RWPE2 (cell line): ENCODE measurements at places on chromosomes 4 and X.

DNA sequence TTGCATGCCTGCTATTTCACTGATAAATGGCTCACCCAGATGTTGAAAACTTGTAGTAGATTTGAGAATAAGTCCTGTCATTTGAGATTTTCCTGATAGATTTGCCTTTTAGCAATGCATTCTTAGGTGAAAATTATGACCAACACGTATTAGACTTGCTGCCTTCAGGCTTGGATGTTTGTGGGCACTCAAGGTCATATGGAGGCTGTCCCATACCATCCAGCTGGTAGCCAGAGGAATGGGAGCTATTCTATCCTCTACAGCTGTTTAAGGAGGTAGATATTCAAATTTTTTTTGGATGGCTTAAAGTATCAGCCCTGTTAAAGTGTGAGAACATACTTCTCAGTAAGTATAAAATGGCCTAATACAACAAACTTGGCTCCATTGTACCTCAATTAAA lies 34.7 kb downstream of the RTL3 start:
- no peak for DNase-seq

- no peak for DNase-seq
Measured at GRCh38 chr4:151324124-151324751, 1.2 kb downstream of the SH3D19 start.

- DNase-seq, result no peak
Measured at GRCh38 chrX:56343219-56343618, 111.1 kb downstream of the KLF8 start.

DNA sequence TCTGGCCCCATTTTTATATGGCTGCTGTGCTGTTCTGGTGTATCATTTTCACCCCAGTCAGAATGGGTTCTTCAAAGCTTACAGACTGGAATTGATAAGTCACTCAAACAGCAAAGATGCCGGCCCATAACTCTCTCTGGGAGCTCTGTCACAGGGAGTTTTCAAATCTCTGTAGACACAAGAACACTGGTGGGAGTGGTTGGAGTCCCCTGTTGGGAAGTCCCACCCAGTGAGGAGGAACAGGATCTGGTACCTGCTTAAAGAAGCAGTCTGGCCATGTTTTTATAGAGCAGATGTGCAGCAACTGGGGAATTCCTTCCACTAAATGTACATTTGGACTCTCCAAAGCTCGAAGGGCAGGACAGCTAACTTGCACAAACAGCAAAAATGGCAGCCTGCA lies 69.3 kb upstream of the UGT2B7 start:
- no peak for DNase-seq

- DNase-seq, result no peak
Measured at GRCh38 chr4:15719506-15719905, 16.6 kb downstream of the BST1 start.

DNA sequence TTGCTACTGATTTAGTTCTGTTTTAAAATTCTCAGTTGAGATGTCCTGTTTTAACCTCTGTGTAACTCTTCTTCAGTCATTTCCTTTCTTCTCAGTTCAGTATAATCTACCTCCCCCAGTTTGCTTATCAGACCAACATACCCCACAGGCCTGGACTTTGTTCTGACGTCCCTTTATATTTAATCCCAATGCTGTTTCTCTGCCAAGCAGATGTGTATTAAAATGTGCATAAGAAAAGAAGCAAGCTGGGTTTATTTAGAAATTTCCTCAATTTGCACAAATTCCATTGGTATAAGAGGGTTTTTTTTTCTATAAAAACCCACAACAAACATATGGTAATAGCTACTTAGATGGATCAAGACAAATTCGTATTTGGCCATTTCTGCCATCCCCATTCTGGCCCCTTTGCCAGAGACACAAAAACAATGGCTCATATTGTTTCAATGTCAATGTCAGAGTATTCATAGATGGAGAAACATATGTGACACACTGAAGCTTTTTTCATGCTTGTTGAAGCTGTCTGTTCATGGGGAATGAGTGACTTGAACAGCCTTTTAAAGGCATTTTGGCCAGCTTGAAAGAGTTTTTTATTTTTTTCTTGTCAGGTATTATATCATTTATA lies 24.5 kb downstream of the HCCS start:
- DNase-seq, result no peak

- no peak for DNase-seq
Measured at GRCh38 chrX:110477593-110478228, 119.1 kb downstream of the RTL9 start.

GRCh38 chr4:182215148-182215547 lies 28.1 kb upstream of the TENM3 start:
- DNase-seq, result no peak

- no peak for DNase-seq
Measured at GRCh38 chrX:24243188-24243587, 70.7 kb downstream of the SUPT20HL2 start.

DNA sequence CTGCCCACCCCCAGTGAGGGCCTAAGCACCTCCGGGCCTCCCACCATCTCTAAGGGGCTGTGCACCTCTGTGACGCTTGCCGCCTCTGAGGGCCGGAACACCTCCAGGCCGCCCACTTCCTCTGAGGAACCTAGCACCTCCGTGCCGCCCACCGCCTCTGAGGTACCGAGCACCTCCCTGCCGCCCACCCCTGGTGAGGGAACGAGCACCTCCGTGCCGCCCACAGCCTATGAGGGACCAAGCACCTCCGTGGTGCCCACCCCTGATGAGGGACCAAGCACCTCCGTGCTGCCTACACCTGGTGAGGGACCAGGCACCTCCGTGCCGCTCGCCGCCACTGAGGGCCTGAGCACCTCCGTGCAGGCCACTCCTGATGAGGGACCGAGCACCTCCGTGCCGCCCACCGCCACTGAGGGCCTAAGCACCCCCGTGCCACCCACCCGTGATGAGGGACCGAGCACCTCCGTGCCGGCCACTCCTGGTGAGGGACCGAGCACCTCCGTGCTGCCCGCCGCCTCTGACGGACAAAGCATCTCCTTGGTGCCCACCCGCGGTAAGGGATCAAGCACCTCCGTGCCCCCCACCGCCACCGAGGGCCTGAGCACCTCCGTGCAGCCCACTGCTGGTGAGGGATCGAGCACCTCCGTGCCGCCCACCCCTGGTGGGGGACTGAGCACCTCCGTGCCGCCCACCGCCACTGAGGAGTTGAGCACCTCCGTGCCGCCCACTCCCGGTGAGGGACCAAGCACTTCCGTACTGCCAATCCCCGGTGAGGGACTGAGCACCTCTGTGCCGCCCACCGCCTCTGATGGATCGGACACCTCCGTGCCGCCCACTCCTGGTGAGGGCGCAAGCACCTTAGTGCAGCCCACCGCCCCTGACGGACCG lies 977 bp downstream of the MAGEE1 start:
- peak; percentile 25 for DNase-seq

DNA sequence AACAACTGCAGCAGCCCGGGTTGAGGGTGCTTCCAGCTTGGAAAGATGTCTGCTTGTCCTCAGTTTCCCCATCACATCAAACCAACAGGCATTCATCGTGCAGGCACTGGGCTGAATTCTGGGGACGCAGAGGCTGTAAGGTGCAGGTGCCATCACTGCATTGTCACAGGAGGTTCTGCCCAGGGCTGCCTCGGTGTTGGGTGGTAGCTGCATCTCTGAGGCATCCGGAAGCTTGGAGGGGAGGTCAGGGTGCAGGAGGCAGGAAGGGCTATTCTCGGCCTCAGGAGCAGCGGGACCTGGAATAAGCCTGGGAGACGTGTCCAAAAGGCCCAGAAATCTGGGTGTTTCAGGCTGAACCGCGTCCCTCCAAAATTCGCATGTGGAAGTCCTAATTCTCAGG lies 134.6 kb downstream of the HMX1 start:
- no peak for DNase-seq

DNA sequence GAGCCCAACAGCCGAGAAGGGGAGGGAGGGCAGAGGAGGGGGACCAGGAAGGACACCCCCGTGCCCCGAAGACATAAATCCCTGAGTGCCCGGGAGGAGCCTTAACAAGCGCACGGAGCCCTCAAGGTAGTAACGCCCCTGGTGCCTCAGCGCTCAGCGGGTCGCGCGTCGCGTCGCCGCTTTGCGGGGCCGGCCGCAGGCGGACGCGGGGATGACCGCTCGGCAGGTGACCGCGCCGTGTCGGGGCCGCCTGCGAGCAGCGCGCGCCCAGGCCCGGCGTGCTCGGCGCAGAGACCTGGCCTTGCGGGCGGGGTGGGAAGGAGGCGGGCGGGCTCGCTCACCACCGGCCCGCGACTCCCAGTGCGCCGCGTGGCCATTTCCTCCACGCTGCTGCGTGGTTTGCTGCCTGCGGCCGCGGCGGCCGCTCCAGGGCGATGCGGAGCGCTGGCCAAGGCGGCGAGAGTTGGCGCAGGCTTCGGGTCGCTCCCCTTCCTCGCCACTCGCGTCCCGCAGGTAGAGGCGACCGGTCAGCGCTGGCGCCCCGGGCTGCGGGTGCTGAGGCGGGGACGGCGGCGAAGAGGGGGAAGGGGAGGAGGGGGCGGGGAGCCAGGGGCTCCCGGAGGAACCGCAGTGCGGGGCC lies 632 bp downstream of the CCSER1 start:
- DNase-seq, result no peak

DNA sequence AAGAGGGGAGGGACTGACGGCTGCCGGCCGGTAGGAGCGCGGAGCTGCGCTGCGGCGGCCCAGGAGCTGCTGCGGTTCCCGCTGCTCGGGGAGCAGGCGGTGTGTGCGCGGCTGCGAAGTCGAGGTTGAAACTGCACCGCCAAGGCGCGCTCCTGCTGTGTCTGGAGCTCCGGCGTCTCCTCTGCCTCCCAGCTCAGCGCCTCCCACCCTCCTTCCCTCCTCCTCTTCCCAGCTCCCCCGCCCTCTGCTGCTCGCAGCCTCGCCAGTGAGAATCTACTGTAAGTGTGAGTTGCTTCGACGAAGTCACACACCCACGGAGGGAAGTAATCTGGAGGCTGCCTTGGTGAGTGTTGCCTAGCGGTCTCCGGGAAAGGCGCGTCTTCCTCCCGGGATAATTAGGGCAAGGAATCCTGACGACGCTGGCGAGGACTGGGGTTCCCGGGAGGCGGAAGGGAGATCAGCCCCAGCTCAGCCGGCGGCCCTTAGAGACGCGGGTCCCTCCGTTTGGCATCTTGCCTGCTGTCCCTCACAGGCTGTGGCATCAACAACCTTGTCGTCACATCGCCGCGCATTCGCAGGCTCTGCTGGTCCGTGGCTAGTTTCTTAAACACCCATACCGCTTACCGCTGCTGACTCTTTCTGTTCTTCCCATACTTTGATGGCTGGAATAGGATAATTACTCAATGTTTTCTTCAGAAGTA lies at the start of gene EPHA5:
EPHA5 (minus strand) TSS at position 159 of the 701 bp plus-strand sequence. CDS start 747 bp downstream, outside the sequence.
- peak; percentile 61 for DNase-seq
